ENCODE measurements at places on chromosomes 16 and 17.

- no peak for DNase-seq
Measured at GRCh38 chr17:55265311-55266021, 706 bp downstream of the HLF start.

DNA sequence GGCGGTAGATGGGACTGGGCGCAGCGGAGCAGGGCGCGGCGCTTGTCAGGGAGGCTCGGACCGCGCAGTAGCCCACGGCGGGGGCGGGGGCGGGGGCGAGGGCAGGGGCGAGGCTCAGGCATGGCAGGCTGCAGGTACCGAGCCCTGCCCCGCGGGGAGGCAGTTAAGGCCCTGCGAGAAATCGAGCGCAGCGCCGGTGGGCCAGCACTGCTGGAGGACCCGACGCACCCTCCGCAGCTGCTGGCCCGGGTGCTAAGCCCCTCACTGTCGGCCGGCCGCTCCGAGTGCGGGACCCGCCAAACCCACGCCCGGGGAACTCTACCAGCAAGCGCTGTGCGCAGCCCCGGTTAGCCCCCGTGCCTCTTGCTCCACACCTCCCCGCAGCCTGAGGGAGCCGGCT, 90.2 kb upstream of the RPL38 start:
- DNase-seq = no peak

DNA sequence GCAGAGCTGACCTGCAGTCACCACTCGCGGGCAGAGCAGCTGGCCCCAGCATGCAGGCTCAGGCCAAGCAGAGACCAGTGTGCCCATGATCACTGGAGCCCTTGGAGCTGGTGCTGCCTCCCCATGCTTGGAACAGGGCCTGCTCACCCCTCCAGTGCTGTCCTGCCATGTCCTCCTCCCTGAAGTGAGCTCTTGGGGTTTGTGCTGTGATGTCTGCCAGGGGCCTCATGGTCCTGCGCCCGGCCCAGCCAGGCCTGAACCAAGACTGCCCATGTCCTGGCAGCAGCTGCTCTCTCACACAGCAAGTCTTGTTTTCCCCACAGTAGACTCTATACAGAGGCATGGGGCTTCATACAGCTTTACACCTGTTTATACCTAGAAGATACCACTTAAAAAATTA, 24.6 kb downstream of the TMEM11 start:
- DNase-seq = no peak

GRCh38 chr16:83244057-83244456, 563.7 kb upstream of the HSBP1 start:
- no peak for DNase-seq

DNA sequence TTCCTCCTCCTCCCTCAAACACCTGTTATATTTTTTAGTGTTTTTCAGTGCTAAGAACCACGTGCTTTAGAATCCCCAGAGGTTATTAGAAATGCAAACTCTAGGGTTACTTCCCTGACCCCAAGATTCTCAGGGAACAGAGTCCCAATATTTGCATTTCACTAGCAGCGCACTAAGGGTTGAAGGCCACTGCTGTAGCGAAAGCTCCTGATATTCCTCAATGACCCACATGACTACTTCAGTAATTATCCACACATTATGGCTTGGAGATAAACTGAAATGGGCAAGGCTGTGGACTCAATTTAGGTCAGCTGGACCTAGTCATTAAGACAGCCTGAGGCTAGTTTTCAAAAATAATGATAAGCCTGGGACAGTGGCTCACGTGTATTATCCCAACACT, 78.5 kb upstream of the BCAR1 start:
- no peak for DNase-seq

DNA sequence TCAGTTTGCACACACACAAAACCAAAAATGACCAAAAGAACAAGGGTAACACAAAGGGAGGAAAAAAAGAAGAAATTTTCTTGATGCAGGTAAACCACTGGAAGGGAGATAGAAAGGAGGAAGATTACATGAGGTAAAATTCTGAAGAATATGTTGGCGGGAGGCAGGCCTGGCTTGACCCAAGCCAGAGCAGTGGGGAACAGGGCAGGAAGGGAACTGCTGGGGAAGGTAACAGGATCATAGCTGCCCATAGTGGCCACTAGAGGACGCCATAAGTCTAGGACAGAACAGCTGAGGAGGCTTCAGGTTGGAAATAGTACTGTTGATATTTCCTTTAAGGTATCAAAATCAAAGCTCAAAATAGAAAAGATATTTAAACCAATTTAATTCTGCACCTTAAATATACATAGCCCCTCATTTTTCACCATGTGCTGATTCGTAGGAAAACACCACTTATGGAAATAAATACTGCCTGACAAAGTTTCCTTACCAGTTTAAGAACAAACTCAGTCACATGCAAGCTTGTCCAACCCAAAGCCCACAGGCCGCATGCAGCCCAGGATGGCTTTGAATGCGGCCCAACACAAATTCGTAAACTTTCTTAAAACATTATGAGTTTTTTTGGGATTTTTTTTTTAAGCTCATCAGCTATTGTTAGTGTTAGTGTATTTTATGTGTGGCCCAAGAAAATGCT, 15.5 kb downstream of the VPS35 start:
- peak; percentile 65 for DNase-seq

DNA sequence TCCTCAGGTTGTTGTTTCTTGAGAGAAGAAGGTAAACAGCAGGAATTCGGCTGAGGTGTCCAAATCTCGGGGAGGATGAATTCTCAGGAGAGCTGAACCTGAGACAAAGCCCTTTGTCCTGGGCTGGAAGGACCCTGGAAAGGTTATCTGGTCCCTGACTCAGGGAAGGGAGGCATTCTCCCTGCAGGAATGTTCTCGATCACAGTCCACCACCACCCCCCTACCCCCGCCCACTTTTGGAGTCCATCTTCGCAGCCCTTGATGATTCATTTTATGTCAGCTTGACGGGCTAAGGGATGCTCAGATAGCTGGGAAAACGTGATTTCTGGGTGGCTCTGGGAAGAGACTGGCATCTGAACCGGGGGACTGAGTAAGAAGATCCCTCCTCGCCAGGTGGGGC, 1.4 kb upstream of the CEP295NL start:
- DNase-seq = no peak

- DNase-seq = peak; percentile 29
Measured at GRCh38 chr17:32007463-32008298, 498 bp downstream of the LRRC37B start.

- DNase-seq = no peak
Measured at GRCh38 chr17:13581925-13582324, 19.8 kb downstream of the HS3ST3A1 start.

- DNase-seq = no peak
Measured at GRCh38 chr16:86039606-86040005, 140.6 kb downstream of the IRF8 start.

- no peak for DNase-seq
Measured at GRCh38 chr17:6695051-6695450, 18.1 kb downstream of the SLC13A5 start.

DNA sequence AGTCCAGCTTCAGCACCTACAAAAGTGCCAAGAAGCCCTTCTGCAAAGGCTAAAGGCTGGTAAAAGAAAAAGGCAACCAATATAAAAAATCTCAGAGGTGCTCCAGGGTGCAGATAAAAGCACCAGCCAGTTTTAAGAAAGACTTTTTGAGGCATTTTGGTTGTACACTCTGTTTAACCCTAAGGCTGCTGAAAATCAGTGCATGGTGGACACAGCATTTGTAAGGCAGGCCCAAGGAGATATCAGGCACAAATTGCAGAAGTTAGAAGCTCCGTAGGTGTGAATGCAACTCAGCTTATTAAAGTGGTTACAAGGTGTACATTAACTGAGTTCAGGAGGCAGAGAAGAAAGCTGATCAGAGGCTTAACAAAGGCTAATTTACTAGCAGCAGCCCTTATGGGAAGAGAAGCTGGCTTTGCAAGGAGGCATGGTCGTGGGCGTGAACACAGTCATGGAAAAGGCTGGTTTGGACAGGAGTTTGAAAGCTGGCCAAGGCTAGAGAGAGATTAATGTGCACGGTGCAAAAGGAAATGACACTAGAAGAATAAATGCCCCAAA, 21.1 kb downstream of the ACSM1 start:
- DNase-seq = no peak

GRCh38 chr17:56131431-56131830, 21.8 kb upstream of the ANKFN1 start:
- no peak for DNase-seq

- no peak for DNase-seq
Measured at GRCh38 chr16:19649980-19650379, 68.0 kb downstream of the KNOP1 start.

DNA sequence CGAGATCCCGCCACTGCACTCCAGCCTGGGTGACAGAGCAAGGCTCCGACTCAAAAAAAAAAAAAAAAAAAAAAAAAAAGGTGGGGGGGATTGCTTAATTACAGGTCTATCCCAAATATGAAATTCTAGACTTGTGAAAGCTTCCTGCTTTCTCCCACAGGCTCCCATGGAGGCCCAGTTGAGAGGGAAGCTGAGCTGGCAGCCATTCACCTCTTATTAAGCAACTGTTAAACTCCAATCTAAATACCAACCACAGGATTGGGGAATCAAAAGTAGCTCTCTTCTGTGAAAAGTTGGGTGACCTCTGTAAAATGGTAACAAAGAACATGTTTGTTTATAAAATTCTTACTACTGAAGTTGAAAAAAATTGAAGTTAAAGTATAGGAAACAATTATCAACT, 45.8 kb upstream of the STAC2 start:
- DNase-seq = no peak

- DNase-seq = no peak
Measured at GRCh38 chr17:82281502-82282238, 8.2 kb upstream of the CSNK1D start.

- DNase-seq = no peak
Measured at GRCh38 chr17:49965524-49965909, 3.5 kb upstream of the DLX4 start.

GRCh38 chr17:17305281-17305801, 2.2 kb downstream of the NT5M start:
- DNase-seq = peak; percentile 40

DNA sequence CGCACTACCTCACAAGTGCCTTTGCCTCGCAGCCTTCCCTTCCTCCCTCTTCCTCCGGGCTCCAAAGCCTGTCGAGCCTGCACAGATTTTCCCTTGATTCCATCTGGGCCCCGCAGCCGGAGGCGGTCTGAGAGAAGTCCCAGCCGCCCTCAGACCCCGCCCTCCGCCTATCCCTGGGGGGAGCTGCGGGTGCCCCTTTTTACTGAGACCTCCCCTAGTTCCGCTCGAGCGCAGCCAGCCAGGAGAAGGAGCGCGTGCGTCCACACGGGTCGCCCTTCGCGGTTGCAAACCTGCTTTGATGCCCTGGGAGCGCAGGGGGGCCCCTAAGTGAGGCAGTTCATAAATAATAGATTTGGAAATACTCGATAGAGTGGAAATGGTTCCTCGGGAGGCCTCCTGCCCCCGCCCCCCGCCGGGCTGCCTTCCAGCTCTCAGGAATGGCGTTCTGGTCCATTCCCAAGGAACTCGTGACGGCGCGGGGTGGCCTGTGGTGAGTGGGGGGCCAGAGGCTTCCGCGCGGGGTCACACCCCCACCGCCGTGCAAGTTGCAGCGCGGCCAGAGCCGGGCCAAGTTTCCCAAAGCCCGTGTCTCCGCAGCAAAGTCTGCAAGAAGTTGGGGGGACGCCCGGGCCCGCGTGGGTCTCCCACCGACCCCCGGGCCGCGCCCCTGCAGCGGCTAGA, 610 bp downstream of the C16orf74 start:
- no peak for DNase-seq

GRCh38 chr16:46718214-46718613, 28.8 kb downstream of the ORC6 start:
- no peak for DNase-seq

DNA sequence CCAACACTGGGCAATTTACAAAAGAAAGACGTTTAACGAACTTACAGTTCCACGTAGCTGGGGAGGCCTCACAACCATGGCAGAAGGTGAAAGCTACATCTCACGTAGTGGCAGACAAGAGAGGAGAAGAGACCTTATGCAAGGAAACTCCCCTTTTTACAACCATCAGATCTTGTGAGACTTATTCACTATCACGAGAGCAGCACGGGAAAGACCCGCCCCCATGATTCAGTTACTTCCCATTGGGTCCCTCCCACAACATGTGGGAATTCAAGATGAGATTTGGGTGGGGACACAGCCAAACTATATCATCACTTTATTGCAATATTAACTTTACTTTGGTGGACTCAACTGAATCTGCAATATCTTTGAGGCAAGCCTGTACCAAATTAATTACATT, 11.9 kb upstream of the ENGASE start:
- no peak for DNase-seq

DNA sequence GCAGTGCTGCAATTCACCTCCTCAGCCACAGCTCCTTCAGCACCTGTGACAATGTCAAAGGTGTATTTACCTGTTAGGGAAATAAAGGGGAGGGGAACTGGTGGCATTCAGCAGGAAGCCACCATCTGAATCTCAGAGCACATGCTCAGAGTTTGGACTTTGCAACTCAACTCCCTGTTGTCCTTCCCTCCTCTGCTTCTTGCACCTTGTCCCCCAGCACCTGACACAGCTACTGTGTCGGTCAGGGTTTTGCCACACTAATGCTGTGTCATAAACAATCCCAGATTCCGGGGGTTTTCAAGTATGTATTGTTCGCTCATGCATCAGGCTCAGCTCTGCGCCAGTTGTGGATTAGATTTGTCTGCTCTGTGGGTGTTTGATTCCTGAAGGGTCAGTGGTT, 43.7 kb downstream of the HSBP1 start:
- no peak for DNase-seq

- DNase-seq = no peak
Measured at GRCh38 chr17:35548208-35548810, 10.8 kb upstream of the SLFN12L start.

- DNase-seq = no peak
Measured at GRCh38 chr16:14186007-14186794, 115.1 kb downstream of the MRTFB start.

- DNase-seq = no peak
Measured at GRCh38 chr17:4789701-4789950, 862 bp downstream of the GLTPD2 start.

DNA sequence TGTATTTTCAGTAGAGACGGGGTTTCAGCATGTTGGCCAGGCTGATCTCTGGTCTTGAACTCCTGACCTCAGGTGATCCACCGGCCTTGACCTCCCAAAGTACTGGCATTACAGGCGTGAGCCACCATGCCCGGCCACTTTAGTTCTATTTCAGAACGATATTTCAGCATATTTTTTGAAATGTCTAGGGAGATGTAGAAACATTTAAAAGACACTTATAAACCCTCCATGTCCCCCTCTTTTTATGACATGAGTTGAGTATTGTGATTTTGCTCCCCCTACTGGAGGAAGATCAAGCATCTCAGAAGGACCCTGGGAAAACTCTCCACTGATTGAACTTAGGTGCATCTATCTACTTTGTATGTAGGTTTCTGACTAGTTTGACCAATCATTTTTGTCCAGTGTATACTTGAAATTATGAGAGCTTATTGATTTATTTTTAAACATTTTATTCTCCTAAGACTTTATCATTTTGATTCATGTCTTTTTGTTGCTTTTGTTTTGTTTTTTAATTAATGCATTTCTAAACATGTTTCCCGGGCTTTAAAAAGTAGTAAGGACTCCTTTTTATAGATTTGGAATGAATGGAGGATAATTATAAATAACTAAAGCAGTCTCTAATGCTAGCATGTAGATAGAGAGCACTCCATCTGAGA, 105.1 kb downstream of the CHD9 start:
- no peak for DNase-seq
